ENCODE measurements at places on chromosomes 12 and 14.

- DNase-seq: peak; percentile 14
Measured at GRCh38 chr14:59632381-59632780, 55.8 kb upstream of the CCDC175 start.

GRCh38 chr12:126608607-126609175 lies 1543.5 kb downstream of the AACS start:
- no peak for DNase-seq

- no peak for DNase-seq
Measured at GRCh38 chr14:94679106-94679810, 67.1 kb downstream of the SERPINA3 start.

GRCh38 chr12:45216983-45217485 lies 1.1 kb downstream of the ANO6 start:
- DNase-seq: peak; percentile 26

DNA sequence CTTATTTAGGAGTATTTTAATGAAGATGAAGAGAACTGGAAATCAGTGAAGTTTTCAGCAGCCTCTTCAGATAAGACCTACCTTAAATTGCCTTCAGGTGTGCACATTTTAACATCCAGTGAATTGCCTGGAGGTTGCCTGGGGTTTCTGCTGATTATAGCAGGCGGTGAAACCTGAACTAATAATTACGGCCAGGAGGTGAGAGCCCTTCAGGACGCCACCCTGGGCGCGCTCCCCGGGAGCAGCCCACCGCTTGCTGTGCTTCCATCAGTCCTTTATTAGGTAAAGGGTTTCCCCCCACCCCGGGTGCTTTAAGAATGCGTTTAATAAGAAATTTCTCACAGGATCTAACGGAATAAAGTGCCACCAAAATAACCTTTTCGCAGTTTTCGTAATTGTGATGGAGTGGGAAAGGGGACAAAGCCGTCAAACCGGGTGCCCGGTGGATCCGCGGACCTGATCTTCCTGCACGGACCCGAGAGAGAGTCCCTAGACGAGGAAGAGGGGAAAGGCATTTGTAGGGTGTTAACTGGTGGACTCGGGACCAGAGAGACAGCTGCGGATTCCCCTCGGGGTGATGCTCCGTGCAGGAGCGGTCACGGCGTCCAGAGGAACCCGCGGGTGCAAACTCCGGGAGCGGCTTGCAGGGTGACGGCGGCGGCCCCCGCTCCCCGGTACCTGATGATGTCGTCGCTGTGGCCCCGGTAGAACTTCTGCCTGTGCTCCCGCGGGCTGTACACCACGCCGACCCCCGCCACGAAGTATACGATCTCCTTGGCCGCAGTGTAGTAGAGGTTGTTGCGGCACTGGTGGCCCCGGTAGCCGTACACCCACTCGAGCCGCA lies 902 bp downstream of the EML5 start:
- DNase-seq: no peak

- DNase-seq: no peak
Measured at GRCh38 chr14:72543341-72543740, 350.6 kb downstream of the DPF3 start.

- DNase-seq: no peak
Measured at GRCh38 chr12:39230086-39230485, 212.8 kb downstream of the KIF21A start.

- DNase-seq: no peak
Measured at GRCh38 chr12:77222336-77222735, 157.0 kb upstream of the E2F7 start.

DNA sequence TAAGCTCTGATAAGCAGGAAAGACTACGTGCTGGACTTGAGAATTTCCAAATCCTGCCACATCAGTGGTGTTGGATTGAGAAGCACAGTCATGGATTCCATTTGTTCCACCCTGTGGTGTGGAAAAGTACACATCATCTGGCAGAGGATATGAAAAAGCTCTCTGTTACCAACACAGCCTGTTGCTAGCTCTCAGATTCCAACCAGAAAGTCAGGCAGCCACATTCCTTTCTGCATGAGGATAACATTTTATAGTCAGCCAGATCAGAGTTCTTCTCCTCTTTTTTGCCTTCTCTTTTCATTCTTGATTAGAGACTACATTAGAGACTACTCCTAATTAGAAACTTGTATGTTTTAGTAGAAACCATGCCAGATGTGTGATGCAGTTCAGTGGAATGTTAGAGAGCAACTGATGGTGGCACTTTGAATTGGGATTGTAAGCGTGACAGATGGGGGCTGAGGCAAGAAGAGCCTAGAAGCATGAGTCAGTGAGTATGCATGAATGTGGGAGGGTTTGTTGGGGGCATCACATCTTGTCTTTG lies 61.2 kb upstream of the STXBP6 start:
- DNase-seq: peak; percentile 98

Data from fibroblast of skin of back (primary cell).